Activated T-helper 1 cell treated with anti-CD3 and anti-CD28 coated beads, Interleukin-12 subunit alpha, Interleukin-12 subunit beta, Interleukin-2, Interleukin-4 antibody, amounts not matched to agents 30 ng/mL and 10 ng/mL and 1 ng/mL, durations not matched to agents 14 hours and 24 hours and 36 hours (primary cell): ENCODE measurements at places on chromosomes 4 and X. TPM values are rescaled to one million over a fixed set of nuclear protein-coding genes. Genes with fewer than 3 reads are reported as not detected.

GRCh38 chrX:12973561-12974304, 1.2 kb upstream of the TMSB4X start:
- H3K27me3 ChIP-seq, result no peaks in the 10 kb centered on the region
- peak overlapping the region; percentile 98 for H3K27ac ChIP-seq
- peaks cover 48% of the 10 kb centered on the region for H3K4me1 ChIP-seq
- peak overlapping the region; percentile 97 for H3K4me3 ChIP-seq
- H3K36me3 ChIP-seq, result peaks cover 34% of the 10 kb centered on the region
- DNase-seq, result no peak

Gene HDAC6
- 44.7 and 56.4 TPM in 2 replicates for total RNA-seq

DNA sequence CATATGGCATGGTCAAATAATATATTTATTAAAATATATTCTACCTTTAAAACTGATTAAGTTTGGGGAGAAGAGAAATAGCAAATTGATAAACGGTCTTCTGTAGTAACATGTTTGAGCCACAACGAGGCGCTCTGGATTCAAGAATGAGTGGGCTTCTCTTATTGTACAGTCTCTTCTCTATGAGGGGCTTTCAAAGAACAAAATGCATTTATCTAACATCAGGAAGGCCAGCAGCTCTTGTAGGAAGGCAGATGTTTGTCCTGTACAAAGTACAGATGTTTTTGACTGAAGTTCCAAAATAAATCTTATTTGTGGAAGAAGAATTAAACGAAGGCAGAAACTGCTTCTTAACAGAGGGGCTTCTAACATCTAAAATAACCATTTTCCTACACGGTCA, 153.6 kb downstream of the RASL11B start:
- no peak overlapping the region for H3K4me3 ChIP-seq
- H3K36me3 ChIP-seq, result no peaks in the 10 kb centered on the region
- H3K27me3 ChIP-seq, result no peaks in the 10 kb centered on the region
- no peak for DNase-seq
- H3K27ac ChIP-seq, result no peak overlapping the region
- peaks cover 24% of the 10 kb centered on the region for H3K4me1 ChIP-seq

GRCh38 chrX:136687457-136687856, 39.5 kb downstream of the CD40LG start:
- peaks cover 14% of the 10 kb centered on the region for H3K36me3 ChIP-seq
- H3K4me1 ChIP-seq, result peaks cover 47% of the 10 kb centered on the region
- peak overlapping the region; percentile 90 for H3K27ac ChIP-seq
- no peaks in the 10 kb centered on the region for H3K27me3 ChIP-seq
- no peak for DNase-seq
- peak overlapping the region; percentile 39 for H3K4me3 ChIP-seq

Gene PNMA5
- total RNA-seq, result not detected in 2 replicates

Gene ANXA10
- total RNA-seq, result not detected in 2 replicates

Gene SEC24B
- total RNA-seq, result 32.5 and 34.0 TPM in 2 replicates

Gene BST1
- total RNA-seq, result 0.81 and 0.93 TPM in 2 replicates

- no peak overlapping the region for H3K4me3 ChIP-seq
- no peak for DNase-seq
- H3K27ac ChIP-seq, result no peak overlapping the region
- H3K36me3 ChIP-seq, result peaks cover 14% of the 10 kb centered on the region
- H3K4me1 ChIP-seq, result peaks cover 18% of the 10 kb centered on the region
These were observed 44.8 kb upstream of the NUDT6 start for GRCh38 chr4:122967231-122967630.

DNA sequence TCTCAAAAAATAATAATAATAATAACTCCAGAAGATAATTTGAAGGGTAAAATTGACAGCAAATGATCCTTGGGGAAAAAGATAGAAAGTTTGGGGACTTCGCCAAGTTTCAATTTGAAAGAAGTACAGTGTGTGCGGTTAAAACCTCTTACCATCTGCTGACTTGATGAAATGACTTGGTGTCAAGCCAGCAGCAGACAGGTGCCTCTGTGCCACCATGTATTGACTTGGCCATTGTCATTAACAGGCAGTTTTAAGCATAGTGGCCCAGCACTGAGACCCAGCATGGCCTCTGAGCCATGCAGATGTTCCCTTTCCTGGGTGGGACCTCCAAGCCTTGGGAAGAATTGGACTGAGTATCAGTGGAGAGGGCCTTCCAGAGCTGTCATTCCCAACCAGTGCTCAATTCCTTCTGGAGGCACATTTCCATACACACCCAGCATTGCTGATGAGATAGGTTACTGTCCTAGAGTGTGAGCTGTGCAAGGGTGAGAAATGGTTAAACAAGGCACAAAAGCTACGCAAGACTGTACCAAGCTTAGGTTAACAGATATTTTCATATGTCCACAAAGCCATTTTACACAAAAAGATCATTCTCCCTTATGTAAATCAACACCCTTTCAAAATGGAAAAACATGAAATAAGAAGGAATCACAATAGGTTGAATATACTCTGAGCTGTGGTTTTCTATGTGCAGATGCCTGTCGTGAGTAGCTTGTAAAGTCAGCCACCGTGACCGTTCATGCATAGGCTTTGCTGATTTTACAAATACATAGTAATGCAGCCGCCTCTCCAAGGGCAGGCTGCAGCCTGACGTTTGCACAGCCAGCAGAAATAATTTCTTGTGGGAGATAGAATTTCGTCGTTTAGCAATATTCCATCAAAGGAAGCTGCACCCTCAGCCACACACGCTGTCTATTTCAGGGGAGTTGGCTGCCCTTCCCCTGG, 59.4 kb upstream of the FBXW7 start:
- no peak overlapping the region for H3K27ac ChIP-seq
- H3K4me3 ChIP-seq, result no peak overlapping the region
- no peaks in the 10 kb centered on the region for H3K4me1 ChIP-seq
- H3K36me3 ChIP-seq, result no peaks in the 10 kb centered on the region

Gene ITGB1BP2
- total RNA-seq, result 4.9 and 7.0 TPM in 2 replicates

Gene CT83
- total RNA-seq, result not detected in 2 replicates

GRCh38 chr4:169314906-169315305, 44.1 kb upstream of the SH3RF1 start:
- H3K4me3 ChIP-seq, result no peak overlapping the region
- peaks cover 3% of the 10 kb centered on the region for H3K27me3 ChIP-seq
- no peaks in the 10 kb centered on the region for H3K36me3 ChIP-seq
- DNase-seq, result no peak

- no peaks in the 10 kb centered on the region for H3K27me3 ChIP-seq
- H3K4me3 ChIP-seq, result peak overlapping the region; percentile 59
- no peaks in the 10 kb centered on the region for H3K36me3 ChIP-seq
- H3K4me1 ChIP-seq, result peaks cover 12% of the 10 kb centered on the region
- peak; percentile 5 for DNase-seq
These were observed 9.9 kb downstream of the ZNF157 start for GRCh38 chrX:47380268-47380667.

DNA sequence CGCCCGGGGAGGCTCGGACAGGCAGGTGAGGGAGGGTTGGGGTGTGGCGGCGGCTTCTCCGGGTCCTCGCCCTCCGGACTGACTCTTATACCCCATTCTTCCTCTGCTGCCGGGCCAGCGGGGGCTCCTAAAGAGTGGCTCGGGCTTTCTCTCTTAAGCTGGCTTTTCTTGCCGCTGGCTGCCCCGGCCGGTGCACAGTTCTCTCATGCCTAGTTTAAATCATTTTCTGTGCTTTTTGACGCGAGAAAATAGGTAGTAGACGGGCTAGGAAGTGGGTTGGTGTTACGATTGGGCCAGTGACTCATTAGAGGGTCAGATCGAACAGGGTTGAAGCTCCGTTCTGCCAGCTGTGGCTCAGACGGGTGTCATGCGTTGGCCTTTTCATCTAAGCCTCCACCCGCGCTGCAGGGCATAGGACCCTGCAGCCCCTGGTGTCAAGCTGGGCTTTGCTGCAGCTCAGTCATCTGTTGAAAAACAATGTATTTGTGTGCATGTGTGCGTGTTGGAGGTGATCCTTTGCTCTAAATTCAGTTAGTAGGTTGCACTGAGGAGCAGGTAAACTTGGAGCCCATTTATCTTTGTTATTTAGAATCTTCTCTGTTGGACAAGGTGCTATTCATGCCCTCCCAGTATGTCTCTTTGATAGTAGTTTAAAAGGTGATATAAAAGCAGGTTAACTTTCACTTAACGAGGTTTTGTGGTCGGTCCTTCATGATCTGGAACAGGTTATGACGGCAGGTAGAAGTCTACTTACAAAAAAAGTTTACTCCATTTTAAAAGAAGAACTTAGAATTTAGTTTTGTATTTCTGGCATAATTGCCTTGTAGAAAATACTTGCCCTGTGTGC, 802 bp downstream of the BMP2K start:
- peak; percentile 22 for DNase-seq
- peak overlapping the region; percentile 95 for H3K27ac ChIP-seq
- peaks cover 38% of the 10 kb centered on the region for H3K4me1 ChIP-seq
- H3K36me3 ChIP-seq, result peaks cover 3% of the 10 kb centered on the region
- H3K27me3 ChIP-seq, result no peaks in the 10 kb centered on the region

Gene EGFL6
- total RNA-seq, result 2.0 and 2.5 TPM in 2 replicates

- no peak overlapping the region for H3K27ac ChIP-seq
- peaks cover 5% of the 10 kb centered on the region for H3K4me1 ChIP-seq
- no peak for DNase-seq
- H3K4me3 ChIP-seq, result peak overlapping the region; percentile 45
These were observed 15.1 kb downstream of the MCF2 start for GRCh38 chrX:139692908-139693307.

Gene SLC10A3
- total RNA-seq, result 19.9 and 23.1 TPM in 2 replicates

DNA sequence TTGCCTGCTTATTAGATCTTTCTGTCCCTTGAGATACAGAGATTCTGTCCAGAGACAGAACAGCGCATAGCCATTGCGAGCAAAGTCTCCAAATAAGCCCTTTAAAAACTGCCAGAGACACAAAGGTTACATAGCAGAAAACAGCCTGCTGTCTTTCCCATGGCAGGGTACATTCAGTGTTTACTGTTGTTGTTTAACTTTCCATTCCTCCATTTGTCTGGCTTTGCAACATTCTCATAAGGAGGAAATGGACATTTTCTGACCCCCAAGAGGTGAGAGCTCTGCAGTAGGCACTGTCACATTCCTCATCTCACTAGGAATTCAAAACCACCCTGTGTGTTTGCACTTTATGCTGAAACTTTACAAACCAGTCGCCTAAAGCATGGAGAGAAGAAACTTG, 48.3 kb downstream of the PDE5A start:
- H3K4me3 ChIP-seq, result no peak overlapping the region
- no peak for DNase-seq
- H3K4me1 ChIP-seq, result no peaks in the 10 kb centered on the region
- no peaks in the 10 kb centered on the region for H3K36me3 ChIP-seq
- peaks cover 5% of the 10 kb centered on the region for H3K27me3 ChIP-seq

Gene DRD5
- not detected in 2 replicates for total RNA-seq

GRCh38 chrX:6678313-6678712, 143.4 kb upstream of the VCX3A start:
- no peaks in the 10 kb centered on the region for H3K27me3 ChIP-seq
- H3K4me1 ChIP-seq, result no peaks in the 10 kb centered on the region
- no peaks in the 10 kb centered on the region for H3K36me3 ChIP-seq
- no peak overlapping the region for H3K4me3 ChIP-seq

Gene CT45A1
- not detected in 2 replicates for total RNA-seq

- H3K4me3 ChIP-seq, result no peak overlapping the region
- DNase-seq, result no peak
- H3K27ac ChIP-seq, result no peak overlapping the region
These were observed 77.5 kb downstream of the HTRA3 start for GRCh38 chr4:8346838-8347605.

- no peak overlapping the region for H3K27ac ChIP-seq
- peaks cover 48% of the 10 kb centered on the region for H3K4me1 ChIP-seq
- peak overlapping the region; percentile 24 for H3K4me3 ChIP-seq
- peaks cover 3% of the 10 kb centered on the region for H3K36me3 ChIP-seq
These were observed 8.9 kb downstream of the RTL5 start for GRCh38 chrX:72122621-72123337.

DNA sequence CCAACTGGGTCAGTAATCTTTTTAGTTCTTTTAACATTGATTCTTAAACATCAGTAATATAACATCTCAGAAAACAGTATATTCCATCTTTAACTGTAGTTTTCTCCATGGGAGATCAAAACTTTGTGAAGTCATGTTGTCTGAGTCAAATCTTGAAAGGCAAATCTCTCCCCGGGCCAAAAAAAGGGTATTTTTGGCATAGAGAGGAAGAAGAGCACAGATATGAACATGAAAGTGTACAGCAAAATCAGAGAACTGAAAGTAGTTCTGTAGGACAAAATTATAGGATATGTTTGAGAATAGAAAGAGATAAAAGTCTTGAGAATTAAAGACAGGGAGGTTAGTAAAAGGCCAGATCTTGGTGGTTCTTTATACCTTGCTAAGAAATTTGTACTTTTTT, 176.4 kb upstream of the GYPA start:
- no peak overlapping the region for H3K27ac ChIP-seq
- H3K4me1 ChIP-seq, result no peaks in the 10 kb centered on the region
- no peak for DNase-seq
- no peaks in the 10 kb centered on the region for H3K36me3 ChIP-seq
- H3K27me3 ChIP-seq, result peaks cover 1% of the 10 kb centered on the region

DNA sequence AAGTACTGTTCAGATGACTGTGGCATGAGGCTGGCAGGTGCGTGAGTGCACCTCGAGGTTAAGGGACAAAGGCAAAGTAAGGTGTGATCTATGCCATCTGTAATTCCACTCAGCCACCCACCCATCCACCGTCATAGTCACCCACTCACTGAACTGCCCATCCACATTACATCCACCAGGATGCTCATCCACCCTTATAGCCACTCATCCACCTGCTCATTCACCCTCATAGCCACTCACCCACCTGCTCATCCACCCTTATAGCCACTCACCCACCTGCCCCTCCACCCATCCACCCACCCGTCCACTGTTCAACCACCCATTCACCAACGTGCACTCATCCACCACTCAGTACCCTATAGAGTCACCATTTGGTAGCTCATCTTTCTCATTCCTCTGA, 64.1 kb upstream of the UXT start:
- no peak for DNase-seq
- H3K4me3 ChIP-seq, result no peak overlapping the region
- H3K27ac ChIP-seq, result no peak overlapping the region
- peaks cover 2% of the 10 kb centered on the region for H3K27me3 ChIP-seq
- no peaks in the 10 kb centered on the region for H3K4me1 ChIP-seq

DNA sequence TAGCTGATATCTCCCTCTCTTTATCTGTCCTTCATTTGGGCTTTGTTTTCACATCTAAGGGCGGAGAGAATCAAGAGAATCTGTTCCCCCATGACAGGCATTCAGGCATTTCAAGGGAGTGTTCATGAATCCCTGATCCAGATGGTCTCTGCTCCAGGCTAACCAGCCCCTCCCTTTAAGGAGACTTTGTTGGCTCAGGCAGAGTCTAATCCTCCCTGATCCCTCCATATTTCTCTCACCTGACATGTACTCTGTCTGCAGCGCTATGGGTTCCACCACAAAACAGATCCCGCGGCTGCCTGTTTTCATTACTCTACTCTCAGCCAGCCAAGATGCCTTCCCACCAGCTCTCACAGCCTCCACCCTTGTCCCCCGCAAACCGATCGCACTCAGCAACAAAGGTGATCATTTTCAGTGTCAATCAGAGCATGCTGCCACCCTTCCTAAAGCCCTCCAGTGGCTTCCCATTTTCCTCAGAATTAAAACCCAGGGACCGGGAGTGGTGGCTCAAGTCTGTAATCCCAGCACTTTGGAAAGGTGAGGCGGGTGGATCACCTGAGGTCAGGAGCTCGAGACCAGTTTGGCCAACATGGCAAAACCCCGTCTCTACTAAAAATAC, 30.3 kb upstream of the SLC2A9 start:
- no peak for DNase-seq
- no peaks in the 10 kb centered on the region for H3K27me3 ChIP-seq
- peaks cover 5% of the 10 kb centered on the region for H3K36me3 ChIP-seq
- H3K27ac ChIP-seq, result no peak overlapping the region

Gene ETDB
- total RNA-seq, result not detected in 2 replicates
